Sciatic nerve (tissue), 2 donors: ENCODE measurements at places on chromosomes 6 and 20.

DNA sequence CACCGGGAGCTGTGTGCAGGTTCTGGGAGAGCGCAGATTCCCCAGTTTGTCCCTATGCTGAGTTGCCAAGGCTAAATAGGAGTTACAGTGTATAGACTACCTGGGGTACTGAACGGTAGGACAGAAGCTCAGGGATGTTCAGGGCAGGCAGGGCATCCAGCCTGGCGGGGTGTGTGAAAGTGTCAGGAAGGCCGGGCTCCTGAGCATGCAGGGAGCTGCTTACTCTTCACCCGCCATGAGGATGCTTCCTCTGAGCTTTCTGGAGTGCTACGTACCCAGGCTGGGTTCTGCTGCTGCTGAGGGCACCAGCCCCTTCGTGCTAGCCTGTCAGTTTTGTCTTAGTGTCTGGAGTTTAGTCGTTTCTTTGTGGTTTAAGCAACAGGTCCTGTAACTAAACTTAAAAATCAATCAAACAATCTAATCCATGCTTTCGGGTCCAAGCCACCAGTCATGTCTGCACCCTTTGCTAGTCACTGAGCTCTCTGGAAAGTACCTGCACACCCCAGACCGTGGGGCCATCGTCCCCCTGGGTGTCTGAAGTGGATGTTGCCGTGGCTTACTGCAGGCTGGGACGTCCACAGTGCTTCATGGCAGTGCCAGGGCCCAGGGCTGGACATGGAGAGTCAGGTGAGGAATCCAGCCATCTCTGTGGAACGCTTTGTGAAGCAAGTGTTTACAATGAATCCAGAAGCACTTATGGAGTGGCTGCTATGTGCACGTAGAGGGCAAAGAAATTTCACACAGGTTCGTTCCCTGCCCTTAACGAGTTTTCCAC, 220.3 kb upstream of the SNX9 start:
- DNase-seq, result no peak

- DNase-seq, result peak; percentile 76
Observed at GRCh38 chr20:3889489-3890397, 556 bp downstream of the PANK2 start.

DNA sequence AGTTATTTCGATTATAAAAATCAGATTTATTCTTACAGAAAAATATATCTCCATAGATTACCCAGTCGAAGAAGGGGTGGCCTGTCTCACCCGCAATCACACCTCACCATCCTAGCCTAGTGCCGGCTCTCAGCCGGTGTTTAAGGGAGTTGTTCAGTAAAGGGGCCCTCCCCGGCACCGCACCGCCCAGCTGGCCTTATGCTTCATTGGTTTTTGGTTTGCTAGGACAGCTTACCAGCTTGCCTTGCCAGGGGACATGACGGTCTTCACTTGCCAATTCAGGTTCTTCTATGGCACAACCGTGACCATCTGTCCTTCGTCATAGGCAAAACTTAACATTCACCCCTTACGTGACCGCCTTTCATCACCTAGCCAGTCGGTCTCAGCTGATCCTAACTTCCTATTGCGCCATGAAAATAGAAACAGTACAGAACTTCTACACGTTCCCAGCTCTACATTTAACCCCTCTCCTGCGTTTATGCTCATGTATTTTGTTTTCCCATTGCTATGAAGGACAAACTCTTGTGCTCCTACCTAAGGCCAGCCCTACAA, 44.7 kb upstream of the SLC22A16 start:
- DNase-seq, result no peak

GRCh38 chr6:111764238-111765175, 108.7 kb downstream of the FYN start:
- no peak for DNase-seq

DNA sequence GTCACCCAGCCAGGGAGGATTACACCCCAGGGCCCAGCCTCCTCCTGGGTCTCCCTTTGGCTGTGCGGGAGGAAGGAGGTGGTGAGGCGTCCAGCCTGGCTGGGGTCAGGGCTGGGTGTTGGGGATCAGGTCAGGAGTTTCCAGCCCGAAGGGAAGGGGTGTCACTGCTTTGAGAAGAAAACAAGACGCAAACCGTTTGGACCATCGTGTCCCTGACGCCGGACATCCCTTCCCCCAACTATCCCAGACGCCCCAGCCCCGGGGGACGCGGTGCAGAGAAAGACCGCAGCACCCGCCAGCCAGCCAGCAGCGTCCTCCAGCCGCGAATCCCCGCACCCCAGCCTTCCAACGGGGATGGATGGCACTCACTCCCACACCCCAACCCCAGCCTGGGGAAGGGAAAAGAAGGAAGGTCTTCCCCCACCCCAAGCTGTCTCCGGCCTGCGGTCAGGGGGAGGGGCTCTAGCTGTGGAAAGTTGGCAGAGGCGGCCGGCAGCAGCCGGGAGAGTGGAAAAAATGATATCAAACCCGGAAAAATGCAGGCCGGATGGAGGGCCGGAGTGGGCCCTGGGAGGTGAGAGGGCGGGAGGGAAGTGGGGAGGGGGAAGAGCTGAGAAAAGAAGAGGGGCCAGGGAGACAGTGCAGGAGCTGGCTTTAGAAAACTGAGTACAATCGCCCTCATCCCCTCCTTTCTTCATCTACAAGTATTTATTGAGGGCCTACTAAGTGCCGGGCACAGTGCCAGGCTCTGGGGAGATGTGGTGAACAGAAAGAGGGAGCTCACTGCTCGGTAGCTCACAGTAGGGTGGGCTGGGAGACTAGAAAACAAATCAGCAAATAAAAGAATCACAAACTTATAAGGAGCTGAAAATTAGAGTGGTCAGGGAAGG, 10.6 kb downstream of the REM1 start:
- peak; percentile 89 for DNase-seq

DNA sequence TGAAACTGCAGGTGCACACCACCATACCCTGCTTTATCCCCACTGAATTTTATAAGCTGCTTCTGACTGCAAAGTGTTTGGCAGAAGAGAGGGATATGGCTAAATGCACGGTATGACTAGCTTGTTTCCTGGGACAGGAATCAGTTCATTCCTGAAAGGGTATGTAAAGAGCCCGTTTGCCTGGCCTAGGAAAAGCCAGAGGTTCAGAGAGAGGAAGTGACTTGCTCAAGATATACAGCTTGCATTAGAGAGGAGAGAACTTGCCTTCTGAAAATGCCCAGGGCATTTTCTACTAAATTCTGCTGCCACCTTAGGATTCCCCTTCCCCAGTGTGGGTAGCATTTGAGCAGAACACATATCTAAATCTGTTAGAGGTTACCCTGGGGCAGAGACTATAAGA, 683 bp upstream of the GCNT2 start:
- DNase-seq, result no peak

GRCh38 chr20:19433371-19434350, 221.2 kb downstream of the SLC24A3 start:
- no peak for DNase-seq

DNA sequence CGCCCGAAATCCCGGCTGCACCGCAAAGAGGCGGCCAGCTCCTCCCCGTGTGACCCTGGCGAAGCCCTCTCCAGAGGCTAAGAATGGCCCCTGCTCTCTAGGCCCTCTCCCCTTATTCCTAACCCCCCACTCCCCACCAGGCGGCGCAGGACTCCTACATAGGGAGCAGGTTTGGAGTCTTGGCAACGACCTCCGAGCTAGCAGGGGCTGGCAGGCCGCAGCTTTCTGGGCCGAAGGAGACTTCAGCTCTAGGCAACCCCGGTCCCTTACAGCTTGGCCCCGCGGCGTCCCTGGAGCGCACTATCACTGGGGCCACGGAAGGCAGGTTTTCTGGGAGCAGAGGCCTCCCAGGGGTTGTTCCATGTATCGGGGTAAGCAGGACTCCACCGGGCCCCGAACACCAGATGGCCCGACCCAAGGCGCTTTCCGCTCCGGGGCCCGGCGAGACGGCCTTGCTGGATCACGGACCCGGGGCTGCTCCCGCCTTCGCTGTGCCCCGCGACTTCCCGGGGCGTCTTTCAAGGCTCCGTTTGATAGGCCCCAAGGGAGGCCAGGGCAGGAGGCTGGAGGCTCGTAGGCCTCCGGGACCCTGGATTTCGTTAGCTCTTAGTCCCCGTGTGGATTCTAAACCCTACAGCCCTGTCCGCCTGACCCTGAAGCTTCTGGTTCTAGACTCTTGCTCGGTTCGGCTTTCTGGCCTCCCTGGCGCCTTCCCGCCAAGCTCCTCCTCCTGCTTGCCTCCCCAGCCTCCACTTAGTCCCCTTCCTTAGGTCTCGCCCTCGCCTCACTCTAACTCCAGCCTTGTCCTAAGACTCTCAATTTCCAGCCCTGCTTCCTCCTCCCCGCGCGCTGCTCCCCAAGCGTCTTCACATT, 1.9 kb downstream of the SLC32A1 start:
- no peak for DNase-seq

- DNase-seq, result no peak
Observed at GRCh38 chr6:14880677-14881076, 365.2 kb upstream of the JARID2 start.

DNA sequence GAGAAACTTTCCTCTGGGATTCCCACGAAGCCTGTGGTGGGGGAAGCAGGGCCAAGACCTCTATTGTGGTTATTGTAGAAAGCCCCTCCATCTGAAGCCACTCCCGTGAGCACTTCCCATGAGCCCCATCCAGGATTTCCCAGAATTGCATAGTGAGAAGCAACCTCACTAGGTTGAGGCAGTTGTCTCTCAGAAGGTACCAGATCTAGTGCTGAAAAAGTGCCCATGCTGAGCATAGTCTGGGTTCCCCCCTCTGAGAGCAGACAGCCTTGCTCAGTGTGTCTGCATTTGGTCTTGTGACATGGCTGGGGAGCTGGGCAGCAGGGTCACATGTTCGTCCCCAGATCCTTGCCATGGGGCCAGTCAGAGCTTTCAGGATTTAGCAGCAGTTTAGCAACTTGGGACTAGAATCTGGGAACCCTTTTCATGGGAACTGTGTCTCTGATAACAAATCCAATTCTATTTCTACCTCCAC, 38.6 kb downstream of the SLC9A8 start:
- DNase-seq, result no peak

- DNase-seq, result no peak
Observed at GRCh38 chr6:105212587-105212986, 32.8 kb upstream of the POPDC3 start.

- no peak for DNase-seq
Observed at GRCh38 chr6:138454981-138455706, 44.1 kb downstream of the NHSL1 start.

DNA sequence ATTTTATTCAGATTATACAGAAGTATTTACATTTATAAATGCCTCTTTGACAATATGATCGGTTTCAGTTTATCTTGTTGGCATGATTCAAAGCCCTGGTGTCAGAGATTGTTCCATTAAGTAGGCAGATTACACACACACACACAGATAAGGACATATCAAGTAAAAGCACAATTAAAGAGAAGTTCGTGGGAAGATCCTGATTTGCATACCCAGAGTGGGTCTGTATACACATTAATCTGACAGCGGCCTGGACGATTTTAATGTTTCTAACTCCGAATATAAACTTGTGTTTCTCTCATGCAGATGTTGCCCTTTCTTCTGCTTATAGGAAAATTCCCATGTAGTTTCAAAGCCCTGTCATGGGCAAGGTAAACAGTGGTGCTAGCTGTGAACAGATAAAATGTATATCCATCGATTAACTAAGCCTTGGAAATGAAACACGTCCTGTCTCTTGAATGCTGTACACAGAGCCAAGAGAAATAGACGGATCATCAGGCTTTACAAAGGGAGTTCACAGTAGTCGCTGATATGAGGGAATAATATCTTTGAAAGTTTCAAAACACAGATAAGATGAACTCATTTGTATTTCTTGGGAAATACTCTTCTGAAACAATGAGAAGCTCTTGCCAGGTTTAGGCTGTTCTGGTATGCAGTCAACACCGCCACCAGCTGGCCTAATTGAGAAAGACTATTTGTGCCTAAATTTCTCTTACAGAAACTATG, 108.2 kb upstream of the GMDS start:
- peak; percentile 79 for DNase-seq

DNA sequence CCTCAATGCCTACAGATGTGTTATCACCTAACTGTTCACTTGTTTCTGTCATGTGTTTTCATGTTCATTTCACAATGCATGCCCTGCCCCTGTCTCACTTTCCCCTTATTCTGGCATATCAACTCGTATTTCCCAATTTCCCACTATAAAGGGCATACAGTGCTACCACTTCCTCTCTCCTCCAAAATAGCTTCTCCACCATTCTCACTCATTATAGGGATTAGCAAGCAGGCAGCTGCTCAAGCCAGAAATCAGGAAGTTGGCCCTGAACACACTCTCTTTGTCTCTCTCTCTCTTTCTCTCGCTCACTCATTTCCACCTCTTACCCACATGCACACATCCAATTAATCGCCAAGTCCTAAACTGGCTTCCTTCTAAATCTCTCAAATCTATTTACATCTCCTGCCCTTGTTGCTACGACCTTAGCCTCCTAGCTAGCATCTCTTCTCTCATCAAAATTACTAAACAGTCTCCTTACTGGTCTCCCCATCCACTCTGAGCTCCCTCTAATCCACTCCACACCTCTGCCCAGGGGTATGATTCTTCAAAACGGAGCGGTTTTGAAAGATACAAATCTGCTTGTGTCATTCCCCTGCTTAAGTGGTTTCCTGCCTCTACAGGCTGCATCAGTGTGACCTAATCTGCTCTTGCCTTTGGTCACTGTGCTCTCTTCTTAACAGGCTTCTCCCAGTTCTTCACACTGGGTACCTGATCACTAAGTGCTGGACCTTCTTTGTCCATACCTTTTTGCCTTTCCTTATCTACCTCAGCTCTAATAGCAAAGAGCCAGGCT, 196.2 kb downstream of the BTBD9 start:
- DNase-seq, result no peak

GRCh38 chr20:17835240-17835933, 133.2 kb downstream of the SNX5 start:
- no peak for DNase-seq

DNA sequence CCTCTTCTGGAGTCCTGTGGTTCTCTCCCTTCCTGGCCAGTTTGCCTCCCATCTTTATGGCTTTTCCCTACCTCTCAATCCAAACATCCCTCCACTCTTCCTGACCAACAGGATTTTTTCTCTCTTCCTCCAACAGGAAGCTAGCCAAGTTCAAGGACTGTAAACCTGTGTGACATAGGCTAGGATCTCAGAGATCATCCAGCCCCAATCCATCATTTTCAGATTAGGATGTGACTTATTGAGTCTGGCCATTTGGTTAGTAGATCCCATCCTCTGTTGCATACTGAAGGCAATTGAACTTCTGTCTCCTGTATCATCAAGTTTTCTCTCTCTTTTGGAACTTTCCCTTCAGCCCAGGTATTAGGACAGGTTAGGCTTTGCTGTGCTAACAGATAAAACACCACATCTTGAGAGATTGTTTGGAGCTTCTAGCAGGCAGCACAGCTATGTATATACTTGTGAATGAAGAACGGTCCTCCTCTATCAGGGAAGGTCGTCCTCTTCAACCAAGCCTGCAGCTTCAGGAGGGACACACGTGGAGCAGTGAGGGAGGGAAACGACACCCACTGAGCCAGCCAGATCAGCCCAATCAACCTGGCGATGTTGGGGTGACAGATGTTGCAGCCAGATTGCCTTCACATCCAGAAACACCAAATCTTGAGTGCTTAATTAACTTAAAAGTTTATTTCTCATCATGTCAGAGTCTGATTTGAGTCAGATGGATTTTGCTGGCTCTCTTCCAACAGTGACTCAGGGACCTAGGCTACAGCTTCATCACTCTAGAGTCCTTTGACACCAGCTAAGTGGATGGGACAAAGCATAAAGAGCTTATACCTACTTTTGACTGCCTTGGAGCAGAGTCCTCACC, 106.8 kb downstream of the GJA10 start:
- DNase-seq, result no peak

- DNase-seq, result no peak
Observed at GRCh38 chr20:47753576-47754387, 31.5 kb downstream of the SULF2 start.

- DNase-seq, result no peak
Observed at GRCh38 chr6:90493332-90493731, 93.5 kb downstream of the MAP3K7 start.
